ENCODE measurements at places on chromosomes 16 and 17.

- DNase-seq = no peak
These were observed 8.0 kb downstream of the EIF4A3 start for GRCh38 chr17:80138856-80139426.

DNA sequence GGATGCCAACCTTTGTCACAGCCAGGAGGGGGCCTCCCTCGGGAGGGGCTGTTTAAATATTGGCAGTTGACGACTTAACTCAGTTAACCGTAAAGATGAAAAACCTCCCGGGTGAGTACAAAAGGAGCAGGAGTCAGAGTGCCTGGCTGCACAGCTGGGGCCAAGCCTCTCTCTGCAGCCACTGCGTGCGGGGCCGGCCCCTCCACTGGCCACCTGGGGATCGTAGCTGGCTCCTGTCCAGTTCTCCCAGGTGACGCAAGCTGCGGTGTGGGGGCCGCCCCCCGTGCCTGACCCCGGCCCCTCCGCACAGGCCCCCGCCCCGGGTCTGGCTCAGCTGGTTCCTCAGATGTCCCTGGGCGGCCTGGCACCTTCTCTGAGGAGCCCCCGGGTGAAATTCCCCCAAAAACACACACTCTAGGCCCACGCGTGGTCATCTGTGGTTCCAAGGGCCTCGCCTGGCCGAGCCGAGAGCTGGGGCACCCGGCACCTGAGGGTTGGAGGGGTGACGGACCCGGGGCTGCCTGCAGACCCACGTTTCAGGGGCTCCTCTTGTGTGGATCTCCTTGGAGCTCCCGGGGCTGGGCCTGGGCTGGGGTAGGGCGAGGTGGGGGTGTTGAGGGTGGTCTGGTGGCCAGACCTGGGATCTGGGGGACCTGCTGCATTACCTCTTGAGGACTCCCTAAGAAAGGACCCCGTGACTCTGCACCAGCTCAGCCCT is 7.4 kb upstream of the CACNA1H start:
- DNase-seq = no peak

GRCh38 chr16:54937671-54938211 is 7.1 kb downstream of the IRX5 start:
- DNase-seq = no peak

DNA sequence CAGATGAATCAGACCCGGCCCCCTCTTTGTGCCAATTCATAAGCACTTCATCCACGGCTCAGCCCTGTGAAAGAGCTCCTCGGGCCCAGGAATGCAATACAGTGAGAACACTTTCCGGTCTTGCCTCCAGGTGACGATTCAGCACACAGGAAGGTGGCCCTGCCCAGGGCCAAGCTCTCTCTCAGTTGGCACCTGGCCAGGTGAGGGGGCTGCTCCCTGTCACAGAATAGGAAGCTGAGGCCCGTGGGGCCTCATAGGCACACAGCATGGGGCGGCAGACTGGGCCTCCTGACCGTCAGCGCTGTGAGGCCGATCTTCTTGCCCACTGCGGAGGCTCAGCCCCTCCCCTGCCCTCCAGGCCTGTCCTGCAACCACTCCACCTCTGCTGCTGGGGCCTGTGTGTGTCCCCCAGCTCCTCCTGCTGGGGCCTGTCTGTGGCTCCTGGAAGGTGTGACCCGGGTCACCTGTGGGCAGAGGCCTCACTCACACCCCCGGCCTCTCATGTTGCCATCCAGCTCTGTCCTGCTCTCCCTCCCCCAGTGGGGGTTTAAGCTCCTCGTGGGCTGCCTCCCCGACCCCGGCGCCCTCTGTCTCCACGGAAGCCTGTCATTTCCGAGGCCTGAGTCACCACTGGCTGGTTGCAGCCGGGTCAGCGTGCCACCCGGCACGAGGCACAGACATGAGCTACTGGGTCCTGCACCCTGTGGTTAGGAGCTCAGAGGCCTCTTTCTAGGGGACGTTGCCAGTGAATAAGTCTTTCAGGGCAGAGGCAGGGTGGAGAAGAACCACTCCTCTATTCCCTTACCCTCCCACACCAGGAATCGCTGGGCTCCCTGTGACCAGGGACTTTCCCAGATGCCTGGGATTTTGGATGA is 114.4 kb downstream of the SEC14L1 start:
- DNase-seq = no peak

DNA sequence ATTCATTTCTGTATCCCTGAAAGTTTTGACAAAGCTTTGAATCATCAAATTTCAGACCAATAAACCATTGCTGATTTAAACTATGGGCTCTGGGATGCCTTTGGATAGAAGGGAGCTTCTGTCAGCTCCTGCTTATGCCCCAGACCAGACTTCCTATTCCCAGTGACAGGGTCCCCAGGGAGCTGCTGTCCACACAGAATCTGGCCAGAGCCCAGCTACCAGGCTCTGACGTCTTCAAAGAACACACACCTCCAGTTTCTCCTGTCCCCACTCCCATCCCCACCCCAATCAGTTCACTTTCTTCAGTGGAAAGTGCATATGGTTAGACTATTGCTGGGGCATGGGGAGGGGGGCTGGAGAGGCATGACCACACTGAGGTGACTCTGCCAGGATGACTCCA is 51.6 kb upstream of the SREBF1 start:
- DNase-seq = no peak

- DNase-seq = peak; percentile 57
These were observed 14.5 kb upstream of the VWA3A start for GRCh38 chr16:22077700-22078313.

GRCh38 chr17:10621397-10621796 is 35.7 kb downstream of the MYH3 start:
- no peak for DNase-seq

GRCh38 chr17:65690626-65691310 is 129.3 kb upstream of the AXIN2 start:
- no peak for DNase-seq

DNA sequence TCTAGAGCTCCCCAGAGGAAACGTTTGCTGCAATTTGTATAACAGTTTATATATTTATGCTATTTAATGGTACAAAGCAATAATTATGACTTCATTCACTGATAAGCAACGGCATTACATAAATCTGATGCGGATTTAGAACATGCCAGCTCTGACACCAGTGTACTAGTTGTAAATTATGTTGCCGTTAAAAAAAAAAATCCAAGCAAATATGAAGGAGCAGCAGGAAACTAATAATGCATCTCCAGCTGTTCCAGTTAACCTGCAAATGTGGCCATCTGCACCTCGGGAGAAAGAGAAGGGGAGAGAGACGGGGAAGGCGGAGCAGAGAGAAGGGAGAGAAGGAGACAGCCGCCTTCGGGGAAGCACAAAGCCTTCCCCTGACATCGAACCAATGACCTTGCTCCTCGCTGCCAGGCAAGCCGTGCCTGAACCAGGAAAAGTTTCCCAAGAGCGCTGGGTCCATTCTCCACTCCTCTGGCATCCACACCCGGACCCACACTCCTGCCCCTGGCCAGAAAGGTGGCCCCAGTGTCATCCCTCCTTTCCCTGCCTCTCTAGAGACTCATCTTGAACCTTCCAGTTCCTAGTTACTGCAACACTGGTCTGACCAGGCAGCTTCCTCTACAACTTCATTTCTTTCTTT is 174.8 kb downstream of the C16orf78 start:
- no peak for DNase-seq

GRCh38 chr17:16442594-16443510 is 27.5 kb downstream of the TRPV2 start:
- no peak for DNase-seq

DNA sequence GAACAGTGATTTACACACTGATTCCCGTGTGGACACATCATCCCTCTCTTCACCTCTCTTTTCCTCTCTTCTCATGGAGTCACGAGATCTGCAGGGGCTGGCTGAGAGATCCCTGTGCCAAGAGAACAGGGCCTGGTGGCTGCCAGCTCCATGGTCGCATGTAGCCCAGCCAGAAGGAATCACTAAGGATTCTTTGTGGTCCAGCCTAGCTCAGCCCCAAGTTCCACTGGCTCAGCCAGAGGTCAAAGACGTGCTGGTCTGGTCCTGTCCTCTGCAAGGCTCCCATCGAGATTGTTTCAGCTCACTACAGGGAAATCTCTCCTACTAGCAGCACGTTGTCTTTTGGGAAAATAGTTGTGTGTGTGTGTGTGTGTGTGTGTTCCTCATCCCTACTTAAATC is 66.4 kb downstream of the NDEL1 start:
- DNase-seq = no peak

GRCh38 chr16:12801511-12802042 is 2.1 kb downstream of the CPPED1 start:
- DNase-seq = no peak

DNA sequence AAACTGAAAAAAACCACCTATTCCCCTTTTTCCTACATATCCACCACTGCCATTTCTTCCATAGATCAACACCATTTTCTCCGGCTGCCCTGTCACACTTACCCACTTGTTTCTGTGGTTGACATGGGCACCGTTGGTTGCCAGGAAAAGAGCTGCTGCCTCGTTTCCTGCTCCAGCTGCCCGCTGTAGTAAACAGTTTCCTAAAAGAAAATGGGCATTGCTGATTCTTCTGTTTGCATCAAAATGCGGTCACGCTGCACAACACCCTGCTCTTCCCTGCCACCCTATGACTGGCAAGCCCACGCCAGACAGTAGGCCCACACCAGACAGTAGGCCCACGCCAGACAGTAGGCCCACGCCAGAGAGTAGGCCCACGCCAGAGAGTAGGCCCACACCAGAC is 46.3 kb downstream of the CYB5D2 start:
- DNase-seq = no peak

DNA sequence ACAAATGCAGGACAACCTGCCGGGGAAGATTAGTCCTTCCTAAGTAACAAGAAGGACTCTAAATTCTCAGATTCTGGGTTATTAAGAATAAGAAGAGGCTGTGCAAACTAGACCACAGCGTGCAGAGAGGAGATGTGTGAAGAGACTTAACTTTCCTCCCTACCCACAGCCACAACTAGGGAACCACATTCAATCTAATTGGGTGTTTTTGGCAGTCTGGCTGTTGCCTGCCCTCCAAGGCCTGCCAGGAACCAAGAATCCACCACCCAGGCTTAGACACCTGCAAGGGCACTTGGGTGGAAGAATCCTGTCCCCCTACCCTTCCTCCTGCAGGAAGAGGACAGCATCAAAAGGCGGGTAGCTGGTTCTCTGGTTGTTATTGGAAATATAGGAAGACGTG is 202.0 kb downstream of the PARN start:
- DNase-seq = no peak

- no peak for DNase-seq
These were observed 179.4 kb downstream of the BANP start for GRCh38 chr16:88130681-88131080.

- DNase-seq = no peak
These were observed 322.7 kb downstream of the NPIPA8 start for GRCh38 chr16:18013863-18014262.

- no peak for DNase-seq
These were observed 160.4 kb upstream of the PLCG2 start for GRCh38 chr16:81618661-81619060.

DNA sequence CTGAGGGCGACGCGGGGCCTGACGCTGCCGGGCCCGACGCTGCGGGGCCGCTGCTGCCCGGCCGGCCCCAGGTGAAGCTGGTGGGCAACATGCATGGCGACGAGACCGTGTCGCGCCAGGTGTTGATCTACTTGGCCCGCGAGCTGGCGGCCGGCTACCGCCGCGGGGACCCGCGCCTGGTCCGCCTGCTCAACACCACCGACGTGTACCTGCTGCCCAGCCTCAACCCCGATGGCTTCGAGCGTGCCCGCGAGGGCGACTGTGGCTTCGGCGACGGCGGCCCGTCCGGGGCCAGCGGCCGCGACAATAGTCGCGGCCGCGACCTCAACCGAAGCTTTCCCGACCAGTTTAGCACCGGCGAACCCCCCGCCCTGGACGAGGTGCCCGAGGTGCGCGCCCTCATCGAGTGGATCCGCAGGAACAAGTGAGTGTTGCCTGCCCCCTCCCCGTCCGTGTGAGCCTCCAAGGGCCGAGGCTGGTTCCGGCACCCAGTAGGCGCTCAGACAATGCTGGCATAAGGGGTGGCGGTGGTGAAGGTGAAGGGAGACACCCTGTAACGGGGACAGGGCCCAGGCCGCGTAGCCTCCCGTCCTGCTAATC is 676 bp downstream of the CPD start:
- peak; percentile 24 for DNase-seq

GRCh38 chr17:73747221-73748002 is 103.2 kb upstream of the SDK2 start:
- no peak for DNase-seq

DNA sequence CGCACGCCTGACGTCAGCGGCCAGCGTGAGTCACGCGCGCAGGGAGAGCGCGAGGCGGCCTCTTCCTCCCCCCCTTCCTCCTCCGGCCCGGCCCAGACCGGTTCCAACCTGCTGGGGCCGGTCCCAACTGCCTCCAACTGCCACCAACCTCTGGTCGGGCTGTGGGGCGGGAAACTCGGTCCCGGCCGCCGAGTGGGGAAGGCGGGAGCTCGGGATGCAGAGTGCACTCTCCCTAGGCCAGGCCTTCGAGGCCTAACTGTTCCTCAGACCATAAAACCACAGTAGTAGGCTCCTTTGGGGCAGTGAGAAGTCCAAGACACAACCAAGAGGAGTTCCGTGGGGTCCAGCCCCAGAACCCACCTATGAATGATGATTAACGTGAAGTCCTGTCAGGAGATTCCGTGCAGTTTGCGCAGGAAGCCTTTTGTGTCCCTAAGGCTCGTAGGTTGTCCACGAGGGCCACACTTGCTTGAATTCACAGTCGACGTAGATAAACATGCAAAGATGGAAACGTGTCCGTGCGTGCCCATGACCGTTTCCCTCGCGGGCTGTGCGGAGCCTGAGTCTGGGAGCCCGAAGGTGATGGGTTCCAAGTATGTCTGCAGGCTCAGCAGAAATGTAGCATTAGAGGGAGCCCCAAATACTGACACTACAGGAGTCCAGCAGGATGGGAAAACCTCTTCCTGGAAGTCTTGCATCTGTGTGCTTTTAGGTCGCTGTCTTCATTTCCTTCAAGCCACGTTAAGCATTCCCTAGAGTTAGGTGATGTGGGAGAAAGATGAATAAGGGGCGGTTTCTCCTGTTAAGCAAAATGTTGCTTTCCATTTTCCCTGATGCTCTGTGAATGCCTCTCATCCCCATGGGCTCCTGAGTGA is 647 bp downstream of the UNK start:
- DNase-seq = peak; percentile 91

Data from stimulated activated naive CD4-positive, alpha-beta T cell treated with Interleukin-2 at 50 U/mL for 16 hours (primary cell).